ENCODE measurements at places on chromosomes 7 and 10. TPM values are rescaled to one million over a fixed set of nuclear protein-coding genes. Genes with fewer than 3 reads are reported as not detected.
A peak's percentile ranks its signal among the peaks of the same experiment; 100 is the strongest.

DNA sequence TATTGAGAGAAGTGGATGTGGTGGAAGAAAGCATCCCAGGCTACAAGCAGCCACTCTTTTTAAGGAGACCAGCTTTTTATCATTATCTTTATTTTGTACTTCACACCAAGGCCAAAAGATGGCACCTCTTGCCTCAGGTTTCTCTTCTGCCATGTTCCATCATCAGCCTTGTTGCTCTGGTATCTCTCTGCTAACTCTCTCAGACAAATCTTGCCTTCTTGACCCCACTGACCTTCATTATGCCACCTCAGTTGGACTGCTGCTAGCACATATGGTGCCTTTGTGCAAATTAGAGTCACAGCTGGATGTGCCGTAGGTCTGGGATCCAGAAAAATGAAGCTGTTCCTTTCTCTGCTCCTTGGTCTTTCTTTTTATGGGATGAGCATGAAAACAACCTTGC is 47.1 kb upstream of the DYNC1I1 start:
- H3K4me1 ChIP-seq: no peaks in the 10 kb centered on the region
- DNase-seq: no peak
- H3K4me3 ChIP-seq: no peak overlapping the region
- H3K36me3 ChIP-seq: no peaks in the 10 kb centered on the region

GRCh38 chr7:108375668-108376067 is 80.6 kb downstream of the NRCAM start:
- no peak for DNase-seq
- H3K4me3 ChIP-seq: no peak overlapping the region
- H3K27ac ChIP-seq: no peak overlapping the region
- H3K4me1 ChIP-seq: no peaks in the 10 kb centered on the region

GRCh38 chr7:17633067-17633466 is 307.2 kb downstream of the SNX13 start:
- no peaks in the 10 kb centered on the region for H3K4me1 ChIP-seq
- no peak overlapping the region for H3K27ac ChIP-seq
- H3K4me3 ChIP-seq: no peak overlapping the region
- H3K36me3 ChIP-seq: no peaks in the 10 kb centered on the region
- H3K27me3 ChIP-seq: peaks cover 12% of the 10 kb centered on the region
- no peak for DNase-seq

- no peak for DNase-seq
- no peaks in the 10 kb centered on the region for H3K27me3 ChIP-seq
These were observed 369.8 kb downstream of the GFRA1 start for GRCh38 chr10:115903207-115903606.

- peaks cover 2% of the 10 kb centered on the region for H3K27me3 ChIP-seq
- H3K4me3 ChIP-seq: no peak overlapping the region
- no peak overlapping the region for H3K27ac ChIP-seq
- H3K4me1 ChIP-seq: peaks cover 9% of the 10 kb centered on the region
These were observed 42.5 kb downstream of the ABLIM1 start for GRCh38 chr10:114615600-114616007.

DNA sequence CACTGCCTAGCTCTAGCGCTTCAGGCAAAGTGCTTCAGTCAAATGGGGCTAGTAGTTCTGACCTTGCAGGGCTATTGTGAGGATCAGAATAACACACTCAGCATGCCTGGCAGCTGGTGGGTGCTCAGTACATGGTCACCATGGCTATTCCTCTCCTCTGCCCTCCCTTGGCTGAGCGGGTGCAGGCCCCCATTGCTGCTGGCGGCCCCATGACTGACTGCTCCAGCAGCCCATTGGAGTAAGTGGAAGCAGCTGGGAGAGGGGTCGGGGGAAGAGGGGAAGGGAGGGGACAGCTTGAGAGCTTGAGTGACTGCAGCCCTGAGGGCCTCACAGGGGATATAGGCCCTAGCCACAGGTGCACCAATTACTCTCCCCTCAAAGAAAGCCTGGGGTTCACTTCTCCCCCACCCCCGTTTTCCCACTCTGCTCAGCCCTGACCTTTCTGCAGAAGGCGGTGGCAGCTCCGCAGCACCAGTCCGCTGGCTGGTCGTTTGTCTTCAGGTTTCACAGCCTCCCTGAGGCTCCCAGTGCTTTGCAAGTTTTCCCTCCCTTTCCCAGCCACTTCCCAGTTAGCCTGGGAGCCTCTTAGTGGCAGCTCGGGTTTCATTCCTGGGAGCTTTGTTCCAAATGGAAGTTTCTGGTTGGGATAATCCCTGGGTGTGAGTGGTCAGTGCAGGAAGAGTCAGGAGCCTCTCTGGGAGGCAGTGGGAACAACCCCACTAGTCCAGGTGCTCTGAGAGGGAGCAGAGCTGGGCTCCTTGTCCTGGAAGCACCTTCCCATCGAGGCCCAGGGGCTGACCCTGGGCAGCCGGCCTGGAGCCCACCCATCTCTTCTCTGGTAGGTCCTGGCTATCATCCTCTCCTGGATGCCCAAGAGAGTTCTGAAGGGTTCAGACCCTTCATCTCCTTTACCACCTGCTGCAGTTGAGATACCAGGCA is 16.3 kb downstream of the FGF8 start:
- H3K4me1 ChIP-seq: no peaks in the 10 kb centered on the region
- H3K27me3 ChIP-seq: peaks cover 2% of the 10 kb centered on the region
- H3K4me3 ChIP-seq: no peak overlapping the region

DNA sequence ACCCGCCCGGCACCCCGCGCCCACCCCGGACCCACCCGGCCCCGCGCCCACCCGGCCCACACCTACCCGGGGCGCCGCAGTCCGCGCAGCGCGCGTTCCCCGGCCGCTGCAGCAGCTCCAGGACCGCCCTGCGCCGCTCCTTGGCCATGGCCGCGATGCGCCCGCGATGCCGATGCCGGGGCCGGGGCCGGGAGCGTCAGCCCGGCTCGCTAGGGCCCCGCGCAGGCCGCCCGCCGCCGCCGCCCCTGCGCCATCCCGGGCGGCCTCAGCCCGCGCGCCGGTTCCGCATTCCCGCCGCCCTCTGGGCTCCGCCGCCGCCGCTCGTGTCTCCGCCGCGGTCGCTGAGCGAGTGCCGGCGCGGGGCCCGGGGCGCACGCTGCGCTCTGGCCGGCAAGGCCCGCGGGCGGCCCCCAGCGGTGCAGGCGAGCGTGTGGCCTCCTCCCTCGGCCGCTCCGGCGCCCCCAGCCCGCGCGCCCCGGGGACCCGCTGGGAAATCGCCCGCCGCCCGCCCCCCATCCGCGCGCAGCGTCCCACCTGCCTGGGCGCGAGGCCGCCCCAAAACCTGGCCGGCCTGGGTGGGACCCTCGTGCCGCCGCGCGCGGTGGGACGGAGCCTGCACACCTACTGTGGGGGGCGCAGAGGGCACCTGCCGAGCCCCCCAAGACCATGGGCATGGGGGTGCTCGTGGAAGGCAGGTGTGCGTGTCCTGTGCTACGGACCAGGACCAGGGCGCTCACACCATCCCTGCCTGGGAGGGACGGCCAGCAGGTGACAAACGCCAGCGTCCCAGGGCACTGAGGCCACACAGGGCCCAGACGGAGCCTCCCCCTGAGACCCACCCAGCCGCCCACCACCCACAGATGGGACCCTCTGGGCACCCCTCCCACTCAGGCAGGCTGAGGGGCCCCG is at the start of gene ADAP1:
TSS of gene ADAP1 (minus strand) at position 351 of the 909 bp plus-strand sequence. CDS start at position 148, 203 bp downstream.
- no peak within 1 kb of the TSS for H3K27ac ChIP-seq
- H3K36me3 ChIP-seq: no peaks in the 10 kb centered on the region
- peak within 1 kb of the TSS; percentile 37 for H3K4me3 ChIP-seq
- peak; percentile 62 for DNase-seq
- peaks cover 5% of the 10 kb centered on the region for H3K27me3 ChIP-seq
- peaks cover 7% of the 10 kb centered on the region for H3K4me1 ChIP-seq

DNA sequence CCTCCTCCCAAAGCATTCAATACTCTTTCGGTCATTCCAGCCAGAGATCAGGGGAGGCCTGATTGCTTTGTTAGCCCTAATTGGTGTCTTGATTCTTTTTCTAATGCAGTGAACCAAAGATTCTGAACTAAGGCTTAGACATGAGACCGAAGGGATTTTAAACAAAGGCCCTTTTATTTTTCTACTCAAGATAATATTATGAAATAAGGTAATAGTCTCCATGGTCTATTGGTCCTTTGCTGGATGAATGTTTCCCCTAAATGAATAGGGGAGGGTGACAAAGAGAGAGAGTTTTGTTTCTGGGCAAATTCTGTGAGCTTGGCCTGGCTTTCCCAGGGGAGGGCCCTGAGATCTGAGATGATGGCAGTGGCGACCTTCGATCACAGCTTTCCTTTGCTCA is 449.1 kb downstream of the TYW1 start:
- H3K27me3 ChIP-seq: no peaks in the 10 kb centered on the region
- no peak overlapping the region for H3K4me3 ChIP-seq
- no peaks in the 10 kb centered on the region for H3K36me3 ChIP-seq
- no peak for DNase-seq

DNA sequence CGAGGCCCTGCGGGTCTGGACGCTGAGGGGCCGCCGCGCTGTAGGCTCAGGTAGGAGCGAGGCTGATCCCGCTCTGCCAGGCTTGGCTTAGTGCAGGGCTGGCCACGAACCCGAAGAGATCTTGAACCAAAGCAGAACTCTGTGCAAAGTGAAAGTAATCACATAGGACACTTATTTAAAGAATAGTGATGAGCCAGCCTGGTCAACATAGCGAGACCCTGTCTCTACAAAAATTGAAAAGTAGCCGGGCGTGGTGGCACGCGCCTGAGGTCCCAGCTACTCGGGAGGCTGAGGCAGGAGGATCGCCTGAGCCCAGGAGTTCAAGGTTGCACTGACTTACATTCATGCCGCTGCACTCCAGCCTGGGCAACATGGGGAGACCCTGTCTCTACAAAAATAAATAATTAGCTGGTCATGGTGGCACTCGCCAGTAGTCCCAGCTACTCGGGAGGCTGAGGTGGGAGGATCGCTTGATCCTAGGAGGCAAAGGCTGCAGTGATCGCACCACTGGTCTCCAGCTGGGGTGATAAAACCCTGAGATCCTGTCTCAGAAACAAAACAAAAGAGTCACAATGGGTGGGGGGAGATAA is 541 bp downstream of the ZSCAN25 start:
- no peaks in the 10 kb centered on the region for H3K27me3 ChIP-seq
- peaks cover 44% of the 10 kb centered on the region for H3K4me1 ChIP-seq
- peaks cover 33% of the 10 kb centered on the region for H3K36me3 ChIP-seq
- no peak for DNase-seq
- peak overlapping the region; percentile 92 for H3K27ac ChIP-seq

- H3K4me1 ChIP-seq: no peaks in the 10 kb centered on the region
- no peaks in the 10 kb centered on the region for H3K27me3 ChIP-seq
- no peak overlapping the region for H3K4me3 ChIP-seq
- no peak overlapping the region for H3K27ac ChIP-seq
- DNase-seq: no peak
These were observed 3.0 kb downstream of the ASZ1 start for GRCh38 chr7:117424090-117424829.

- H3K27ac ChIP-seq: no peak within 1 kb of the TSS
- H3K27me3 ChIP-seq: peaks cover 53% of the 10 kb centered on the region
- DNase-seq: peak; percentile 29
- H3K4me1 ChIP-seq: peaks cover 14% of the 10 kb centered on the region
These were observed at the start of gene PARD3 for GRCh38 chr10:34815185-34816084. TSS of gene PARD3 (minus strand) at chr10:34815296. CDS start at chr10:34814995, 301 bp downstream.

CALML5 gene
- not detected for total RNA-seq
